HepG2 (cell line): ENCODE measurements at places on chromosomes 16 and 17.

DNA sequence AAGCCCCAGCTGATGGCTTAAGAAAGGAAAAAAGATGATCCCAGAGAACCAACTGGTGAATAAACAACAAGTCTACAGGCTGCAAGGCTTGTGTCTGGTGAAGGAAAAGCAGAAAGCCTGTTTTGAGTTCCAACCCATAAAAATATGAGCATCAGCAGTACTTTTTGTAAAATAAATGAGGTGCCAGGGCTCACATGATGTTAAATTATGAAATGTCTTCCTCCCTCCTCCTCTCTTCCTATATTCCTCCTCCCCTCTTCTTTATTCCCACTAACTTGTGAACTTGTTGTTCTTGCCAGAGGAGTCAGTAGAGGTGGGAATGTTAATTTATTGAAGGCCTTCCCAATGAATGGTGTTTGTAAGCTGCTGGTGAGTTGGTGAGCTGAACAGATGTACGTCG is 212.2 kb upstream of the CDH11 start:
- DNase-seq, result no peak

GRCh38 chr17:21029036-21029435 is 13.8 kb downstream of the USP22 start:
- DNase-seq, result no peak

DNA sequence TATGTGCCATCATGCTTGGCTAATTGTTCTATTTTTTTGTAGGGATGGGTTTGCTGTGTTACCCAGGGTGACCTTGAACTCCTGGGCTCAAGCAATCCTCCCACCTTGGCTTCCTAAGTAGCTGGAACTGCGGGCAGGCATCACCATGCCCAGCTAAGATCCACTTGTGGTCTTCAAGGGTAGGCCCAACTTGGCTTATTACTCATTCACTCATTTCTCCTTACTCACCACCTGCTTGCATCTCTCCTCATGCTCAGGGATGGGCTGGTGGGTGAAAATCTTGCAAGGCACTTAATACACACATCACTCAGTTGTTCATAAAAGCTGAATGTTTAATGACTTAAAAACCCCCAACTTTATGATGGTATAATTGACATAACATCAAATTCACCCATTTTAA is 207.8 kb downstream of the SHISA9 start:
- DNase-seq, result no peak

- peak; percentile 28 for DNase-seq
Observed at GRCh38 chr17:63573634-63574033, 23.4 kb downstream of the DCAF7 start.

GRCh38 chr17:20128036-20128667 is 119.0 kb downstream of the SPECC1 start:
- peak; percentile 20 for DNase-seq

DNA sequence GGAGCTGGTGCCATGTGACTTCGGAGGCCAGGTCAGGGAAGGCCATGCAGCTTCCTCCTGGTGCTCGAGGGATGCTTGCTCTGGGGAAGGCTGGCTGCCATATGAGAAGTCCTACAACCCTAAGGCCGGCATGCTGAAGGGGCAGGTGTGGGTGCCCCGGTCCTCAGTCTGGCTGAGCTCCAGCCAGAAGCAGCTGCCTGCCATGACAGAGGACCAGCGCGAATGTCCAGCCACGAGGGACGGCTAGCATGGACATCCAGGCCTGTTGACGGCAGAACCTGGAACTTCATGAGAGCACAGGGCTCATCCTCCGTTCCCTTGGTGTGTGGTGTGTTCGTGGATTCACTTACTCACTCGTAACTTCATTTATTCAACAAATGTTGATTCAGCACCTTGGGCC is 140.6 kb downstream of the IRF8 start:
- no peak for DNase-seq

DNA sequence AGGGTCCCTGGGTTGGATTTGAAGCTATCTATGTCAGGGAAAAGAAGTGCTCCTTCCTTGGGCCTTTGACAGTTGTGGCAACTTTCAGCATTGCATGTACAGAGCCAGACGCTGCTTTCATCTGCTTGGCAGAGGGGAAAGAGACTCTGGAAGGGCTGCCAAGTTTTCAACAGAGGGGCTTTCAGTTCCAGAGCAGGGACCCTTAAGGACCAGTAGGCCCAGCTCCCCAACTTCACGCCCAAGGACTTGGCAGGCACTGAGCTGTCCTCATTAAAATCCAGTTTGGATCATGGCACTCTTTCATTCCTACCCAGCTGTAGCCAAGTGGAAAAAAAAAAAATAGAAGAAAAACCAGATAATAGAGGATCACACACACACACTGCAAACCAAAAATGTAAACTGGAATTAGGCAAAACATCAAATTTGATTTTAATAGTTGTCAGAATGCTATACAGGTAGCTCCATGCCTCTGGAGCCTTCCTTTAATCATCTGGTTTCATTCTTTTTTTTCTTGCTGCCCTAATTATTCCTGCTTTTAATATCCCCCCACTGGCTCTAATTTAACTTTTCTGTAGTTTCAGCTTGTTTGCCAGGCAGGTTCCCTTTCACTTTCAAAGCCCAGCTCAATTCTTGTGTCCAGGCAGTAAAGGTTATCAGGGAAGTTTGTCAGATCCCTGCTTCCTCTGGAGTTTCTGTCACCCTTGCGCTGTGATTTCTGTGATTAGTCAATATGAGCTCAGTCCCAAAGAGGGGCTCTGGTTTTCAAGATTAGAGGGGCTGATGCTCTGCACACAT is 702.6 kb upstream of the CDH8 start:
- no peak for DNase-seq

DNA sequence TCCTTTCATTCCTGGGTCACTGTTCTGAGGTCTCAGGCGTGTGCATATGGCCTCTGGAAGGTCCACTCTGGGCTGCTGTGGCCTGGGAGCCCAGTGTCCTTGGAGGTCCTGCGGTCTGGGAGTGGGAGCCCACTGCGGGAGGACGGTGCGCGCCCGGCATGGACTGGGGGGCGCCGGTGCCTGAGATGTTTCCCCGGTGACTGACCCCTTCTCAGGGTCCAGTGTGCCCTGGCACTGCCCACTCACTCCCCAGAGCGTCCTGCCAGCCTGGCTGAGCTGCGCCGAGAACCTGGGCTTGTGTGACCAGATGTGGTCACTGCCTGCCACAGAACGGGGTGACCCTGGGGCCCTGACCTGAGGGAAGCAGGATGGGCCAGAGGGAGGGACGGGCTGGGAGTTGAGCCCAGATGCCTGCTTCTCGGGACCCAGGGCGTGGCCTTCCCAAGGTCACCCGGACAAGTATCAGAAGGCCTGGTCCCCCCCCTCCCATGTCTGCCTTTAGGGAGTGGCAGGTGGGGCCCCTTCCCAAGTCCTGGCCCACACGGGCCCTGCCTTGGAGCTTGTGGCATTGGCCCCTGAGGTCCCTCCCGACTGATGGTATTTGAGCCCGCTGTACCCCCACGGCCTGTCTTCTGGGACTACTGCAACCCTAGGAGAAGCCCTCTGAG is 1.1 kb upstream of the RHBDL1 start:
- no peak for DNase-seq

- DNase-seq, result no peak
Observed at GRCh38 chr17:52136166-52136565, 22.3 kb downstream of the CA10 start.

GRCh38 chr17:35742496-35742895 is 10.5 kb downstream of the GAS2L2 start:
- no peak for DNase-seq

DNA sequence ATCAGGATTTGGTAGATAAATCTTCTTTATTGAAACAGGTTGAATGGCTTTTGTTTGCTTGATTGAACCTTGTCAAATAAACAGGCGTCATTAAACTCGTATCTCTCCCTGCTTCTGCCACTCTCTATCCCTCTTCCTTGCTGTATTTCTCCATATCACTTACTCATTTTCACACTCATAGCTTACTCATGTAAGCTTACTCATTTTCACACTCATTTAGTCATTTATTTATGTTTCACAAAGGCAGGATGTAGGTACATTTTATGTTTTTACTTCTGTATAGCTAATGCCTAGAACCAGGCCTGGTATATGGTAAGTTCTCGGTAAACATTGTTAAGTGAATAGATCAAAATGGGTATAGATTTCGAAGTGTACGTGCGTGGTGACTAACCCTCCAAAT is 450.0 kb downstream of the PMP22 start:
- no peak for DNase-seq

GRCh38 chr16:51937771-51938170 is 609.2 kb downstream of the TOX3 start:
- DNase-seq, result no peak

DNA sequence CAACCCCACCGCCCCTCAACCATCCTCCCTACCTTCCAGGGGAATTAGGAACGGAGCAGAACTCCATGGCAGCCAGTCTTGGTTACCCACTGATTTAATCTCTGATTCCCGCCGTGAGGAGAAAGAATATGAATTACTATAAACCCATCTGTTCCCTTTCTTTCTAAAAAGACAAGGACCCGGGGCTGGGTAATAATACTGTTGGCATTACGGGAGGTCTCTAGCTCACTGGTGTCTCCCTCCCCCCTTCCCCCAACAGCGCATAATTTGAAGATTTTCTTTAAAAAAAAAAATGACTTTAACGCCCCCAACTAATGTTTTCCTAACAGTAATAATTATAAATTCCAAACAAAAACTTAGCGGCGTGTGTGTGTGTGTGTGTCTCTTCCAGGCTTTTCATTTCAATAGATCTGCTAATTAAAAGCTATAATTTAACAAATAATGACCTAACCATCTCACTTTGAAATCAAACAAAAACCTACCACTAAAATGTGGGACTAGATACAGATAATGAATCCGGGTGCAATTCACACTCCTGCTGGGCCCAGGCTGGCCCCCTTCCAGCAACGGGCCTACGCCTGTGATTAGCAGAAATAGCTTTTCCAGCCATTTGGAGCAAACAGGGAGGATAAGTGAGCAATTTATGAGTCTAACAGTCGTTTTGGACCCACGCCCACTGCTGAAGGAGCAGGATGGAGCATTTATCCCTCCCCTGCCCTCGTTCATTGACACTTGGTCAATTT is 18.2 kb upstream of the BHLHA9 start:
- DNase-seq, result no peak

DNA sequence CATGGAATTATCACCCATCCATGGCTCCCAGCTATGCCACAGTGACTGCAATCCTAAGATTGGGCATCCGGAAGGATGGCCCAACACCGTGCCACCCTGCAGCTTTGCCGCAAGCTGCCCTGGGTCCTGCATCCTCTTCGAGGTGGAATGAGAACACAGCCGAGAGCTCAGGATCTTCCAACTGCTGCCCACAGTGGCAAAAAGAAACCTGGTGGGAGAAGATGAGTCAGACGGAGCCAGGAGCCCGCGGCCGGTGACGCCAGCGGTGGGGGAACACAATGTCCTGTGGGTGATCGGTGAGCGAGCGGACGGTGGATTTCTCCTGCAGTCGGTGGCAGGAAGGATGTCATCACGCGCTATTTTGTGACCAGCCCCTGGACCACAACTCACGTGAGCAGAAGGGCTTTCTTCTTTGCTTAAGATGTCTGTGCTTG is 20.1 kb downstream of the CD7 start:
- DNase-seq, result no peak

GRCh38 chr17:46266656-46267544 is 28.0 kb upstream of the LRRC37A start:
- DNase-seq, result peak; percentile 74

GRCh38 chr17:81494626-81495377 is 17.8 kb downstream of the ACTG1 start:
- no peak for DNase-seq

GRCh38 chr17:34361478-34362061 is 1.5 kb downstream of the CCL1 start:
- peak; percentile 78 for DNase-seq

GRCh38 chr16:30757316-30757715 is 4.5 kb downstream of the CFAP119 start:
- no peak for DNase-seq

DNA sequence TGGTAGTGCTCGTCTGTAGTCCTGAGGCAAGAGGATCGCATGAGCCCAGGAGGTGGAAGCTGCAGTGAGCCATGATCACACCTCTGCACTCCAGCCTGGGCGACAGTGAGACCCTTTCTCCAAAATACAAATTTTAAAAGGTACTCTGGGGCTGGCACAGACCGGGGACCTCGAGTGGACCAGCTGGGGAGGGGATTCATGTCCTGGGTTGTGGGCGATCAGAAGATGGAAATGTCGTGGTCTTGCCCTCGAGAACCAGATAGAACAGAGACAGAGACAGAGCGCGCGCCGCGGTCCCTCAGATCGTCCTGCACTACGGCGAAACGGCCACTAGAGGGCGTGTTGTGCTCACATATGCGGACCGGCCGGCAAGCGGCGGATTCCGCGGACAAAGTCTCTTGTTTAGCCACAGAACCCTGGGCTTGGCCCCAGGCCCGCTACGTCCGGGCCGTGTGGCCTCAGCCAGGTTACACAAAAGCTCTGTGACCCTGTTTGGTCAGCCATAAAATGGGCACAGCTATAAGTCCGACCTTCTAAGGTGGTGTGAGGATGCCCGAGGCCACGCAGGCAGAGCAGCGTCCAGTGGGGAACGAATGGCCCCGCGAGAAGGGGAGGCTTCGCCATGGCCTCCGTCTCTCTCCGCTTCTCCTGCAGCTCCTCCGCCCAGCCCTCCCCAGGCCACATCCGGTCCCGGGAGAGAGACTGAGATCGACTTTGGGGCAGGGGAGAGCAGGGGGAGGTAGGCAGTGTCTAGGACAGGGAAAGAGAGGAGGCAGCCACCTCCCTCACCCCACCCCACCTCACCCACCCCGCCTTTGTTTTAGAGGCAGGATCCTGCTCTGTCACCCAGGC is 14.6 kb upstream of the SBK1 start:
- DNase-seq, result peak; percentile 73

GRCh38 chr16:72457243-72457940 is 285.4 kb upstream of the PMFBP1 start:
- no peak for DNase-seq

DNA sequence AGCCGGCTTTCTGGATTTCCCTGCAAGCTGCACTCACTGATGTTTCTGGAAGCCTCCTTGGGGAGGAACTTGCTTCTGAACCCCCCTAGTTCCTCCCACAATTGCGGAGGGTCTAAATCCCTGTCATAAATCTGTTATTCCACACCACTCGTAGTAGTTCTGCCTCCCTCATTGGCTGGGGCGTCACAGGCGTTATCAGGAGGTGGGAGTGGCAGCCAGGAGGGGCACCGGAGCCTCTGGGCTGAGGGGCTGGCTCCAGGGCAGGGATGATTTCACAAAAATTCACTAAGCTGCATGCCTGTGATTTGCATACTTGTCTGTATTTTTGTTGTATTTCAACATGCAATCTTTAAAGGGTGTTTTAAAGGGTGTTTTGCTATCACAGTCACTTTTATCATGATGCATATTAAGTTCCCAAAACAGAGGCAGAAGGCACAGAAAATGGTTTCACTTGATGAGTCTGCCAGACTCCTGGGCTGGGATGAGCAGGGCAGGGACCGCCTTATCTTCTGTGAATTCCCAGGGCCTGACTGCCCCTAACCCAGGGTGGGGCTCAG is 176.2 kb upstream of the FOXF1 start:
- no peak for DNase-seq

- no peak for DNase-seq
Observed at GRCh38 chr16:85400305-85401205, 212.6 kb upstream of the GSE1 start.

DNA sequence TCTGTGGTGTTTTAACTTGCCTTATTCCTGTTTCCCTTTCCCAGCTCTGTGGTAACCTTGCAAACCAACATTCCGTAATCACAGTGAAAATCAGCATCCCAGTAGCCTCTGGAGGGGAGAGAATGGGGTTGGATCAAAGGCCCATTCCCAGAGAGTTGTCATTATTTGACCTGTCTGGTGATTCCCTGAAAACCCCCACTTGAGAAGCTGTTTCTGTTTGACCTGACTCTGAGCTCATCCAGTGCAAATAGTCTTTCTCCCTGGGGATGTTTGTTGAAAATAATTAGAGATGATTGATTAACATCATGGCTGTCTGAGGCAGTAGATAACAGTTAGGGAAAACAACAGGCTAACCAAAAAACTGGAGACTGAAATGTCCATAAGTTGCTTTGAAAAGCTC is 3.0 kb downstream of the CACNG1 start:
- DNase-seq, result peak; percentile 56
